Posterior vena cava (tissue), 2 donors: ENCODE measurements at places on chromosomes 13 and 19. TPM values are rescaled to one million over a fixed set of nuclear protein-coding genes. Genes with fewer than 3 reads are reported as not detected.

Gene HSD17B14
- 5.6 TPM for total RNA-seq

Gene CEACAM8
- 0.23 TPM for total RNA-seq

Gene VSIG10L
- 2.0 TPM for total RNA-seq

Gene TEX26
- 0.38 TPM for total RNA-seq

Gene APOC4
- not detected for total RNA-seq

Gene LHB
- not detected for total RNA-seq

Gene GDF15
- total RNA-seq: 3.1 TPM

Gene KLK1
- not detected for total RNA-seq

Gene MCF2L
- total RNA-seq: 28.6 TPM

Gene ACP7
- total RNA-seq: not detected

Gene C5AR2
- 8.2 TPM for total RNA-seq

Gene GPR12
- total RNA-seq: 0.09 TPM

Gene PINLYP
- total RNA-seq: 12.8 TPM

Gene RBM26
- total RNA-seq: 32.8 TPM

Gene MBD3L2
- not detected for total RNA-seq

Gene SLC10A2
- total RNA-seq: not detected

Gene FAM216B
- not detected for total RNA-seq

Gene CEACAM20
- not detected for total RNA-seq

Gene CDKN2D
- total RNA-seq: 15.0 TPM

Gene SERTM1
- 0.48 TPM for total RNA-seq

Gene OR7D2
- not detected for total RNA-seq

Gene LPAR2
- 2.0 TPM for total RNA-seq

Gene ZSCAN5B
- total RNA-seq: not detected

Gene AMER2
- total RNA-seq: not detected

Gene GZMM
- 0.74 TPM for total RNA-seq

Gene KLK4
- total RNA-seq: not detected

Gene URAD
- not detected for total RNA-seq

Gene CPB2
- not detected for total RNA-seq

Gene CAMSAP3
- not detected for total RNA-seq

Gene CYP4F2
- total RNA-seq: not detected
